Activated T-cell treated with anti-CD3 and anti-CD28 coated beads, Interleukin-2, amount 50 U/mL, for 1 hour (primary cell): ENCODE measurements at places on chromosomes 13 and 19.

DNA sequence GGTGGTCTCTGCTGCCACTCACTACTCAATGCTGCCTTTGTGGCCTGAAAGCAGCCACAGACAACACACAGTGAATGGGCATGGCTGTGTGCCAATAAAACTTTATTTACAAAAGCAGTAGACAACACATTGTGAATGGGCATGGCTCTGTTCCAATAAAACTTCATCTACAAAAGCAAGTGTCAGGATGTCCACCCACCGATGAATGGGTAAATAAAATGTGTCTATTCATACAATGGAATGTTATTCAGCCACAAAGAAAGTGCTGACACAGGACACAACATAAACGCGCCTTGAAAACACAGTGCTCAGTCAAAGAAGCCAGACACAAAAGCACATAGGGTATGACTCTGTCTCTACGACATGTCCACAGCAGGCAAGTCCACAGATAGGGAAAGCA, 20.1 kb downstream of the ZSCAN5A start:
- DNase-seq, result no peak

- DNase-seq, result no peak
Measured at GRCh38 chr13:77397636-77398035, 70.7 kb upstream of the MYCBP2 start.

DNA sequence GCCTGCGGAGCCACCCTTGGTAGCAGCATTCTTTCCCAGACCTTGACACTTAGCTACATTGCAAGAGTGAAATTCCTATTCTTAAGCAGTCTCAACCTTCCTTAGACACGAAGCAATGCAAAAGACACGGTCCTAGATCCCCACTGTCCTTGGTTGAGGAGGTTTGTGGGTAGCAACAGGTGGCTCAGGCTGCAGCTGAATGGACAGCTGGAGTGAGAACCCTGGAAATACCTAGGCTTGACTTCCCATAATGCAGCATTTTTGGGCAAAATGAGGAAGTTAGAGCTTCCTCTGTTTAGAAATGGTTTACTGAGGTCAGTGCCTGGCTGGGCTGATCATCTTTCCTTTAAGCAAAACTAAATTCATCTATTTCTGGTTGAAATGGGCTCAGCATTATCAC, 296.6 kb downstream of the RFC3 start:
- no peak for DNase-seq

GRCh38 chr19:4529924-4530522, 5.0 kb downstream of the PLIN5 start:
- DNase-seq, result no peak

DNA sequence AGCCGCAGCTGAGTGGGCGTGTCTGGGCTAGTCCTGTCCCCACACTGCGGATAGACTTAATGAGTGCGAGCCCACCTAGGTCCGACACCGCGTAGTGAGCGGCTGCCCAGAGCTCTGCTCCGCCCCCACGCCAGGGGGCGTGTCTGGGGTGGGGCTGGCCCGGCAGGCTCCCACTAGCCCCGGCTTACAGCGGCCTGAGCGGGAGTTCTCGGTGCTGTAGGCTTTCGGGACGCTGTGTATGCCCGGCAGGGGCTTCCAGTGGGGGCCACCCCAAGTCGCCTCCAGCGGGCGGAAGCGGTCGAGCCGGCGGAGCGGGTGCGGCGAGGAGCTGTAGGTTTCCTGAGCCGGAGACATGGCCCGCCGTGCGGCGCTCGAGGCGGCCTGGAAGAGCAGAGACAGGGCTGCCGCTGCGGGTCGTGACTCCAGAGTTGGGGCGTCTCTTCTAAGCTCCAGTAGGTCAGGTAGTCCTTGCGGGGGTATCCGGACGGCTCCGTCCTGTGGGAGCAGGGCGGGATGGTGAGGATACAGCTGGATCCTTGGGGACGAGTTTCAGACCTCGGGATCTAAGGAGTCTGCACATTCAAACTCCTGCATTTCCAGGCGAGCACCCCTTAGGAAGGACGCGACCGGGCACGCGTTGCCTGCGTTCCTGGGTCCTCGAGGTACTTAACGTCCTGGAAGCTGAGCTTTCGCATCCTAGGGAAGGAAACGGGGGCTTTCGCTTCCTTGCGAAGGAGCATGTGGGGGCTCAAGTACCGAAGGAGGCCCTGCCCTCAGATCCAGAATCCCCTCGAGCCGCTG, 1.2 kb downstream of the CGB7 start:
- peak; percentile 68 for DNase-seq

DNA sequence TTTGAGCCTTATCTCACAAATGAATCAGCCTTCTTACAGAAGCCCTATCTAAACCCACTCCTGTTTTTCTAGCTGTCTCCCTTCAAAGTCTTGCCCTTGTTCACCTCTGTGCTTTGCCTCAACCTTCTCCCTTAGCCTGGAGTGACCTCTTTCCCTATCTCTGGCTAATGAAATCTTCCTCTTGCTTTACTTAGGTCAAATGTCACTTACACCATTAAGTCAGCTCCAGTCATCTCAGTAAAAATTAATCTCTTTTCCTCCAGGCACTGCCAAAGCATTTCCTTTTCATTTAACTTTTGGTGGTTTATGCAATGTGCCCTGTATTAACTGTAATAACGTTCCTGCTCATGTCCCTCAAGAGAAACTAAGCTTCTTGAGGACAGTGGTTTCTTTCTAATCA, 596.5 kb upstream of the MIR17HG start:
- DNase-seq, result no peak

- DNase-seq, result no peak
Measured at GRCh38 chr19:2863816-2864215, 3.3 kb upstream of the ZNF556 start.

DNA sequence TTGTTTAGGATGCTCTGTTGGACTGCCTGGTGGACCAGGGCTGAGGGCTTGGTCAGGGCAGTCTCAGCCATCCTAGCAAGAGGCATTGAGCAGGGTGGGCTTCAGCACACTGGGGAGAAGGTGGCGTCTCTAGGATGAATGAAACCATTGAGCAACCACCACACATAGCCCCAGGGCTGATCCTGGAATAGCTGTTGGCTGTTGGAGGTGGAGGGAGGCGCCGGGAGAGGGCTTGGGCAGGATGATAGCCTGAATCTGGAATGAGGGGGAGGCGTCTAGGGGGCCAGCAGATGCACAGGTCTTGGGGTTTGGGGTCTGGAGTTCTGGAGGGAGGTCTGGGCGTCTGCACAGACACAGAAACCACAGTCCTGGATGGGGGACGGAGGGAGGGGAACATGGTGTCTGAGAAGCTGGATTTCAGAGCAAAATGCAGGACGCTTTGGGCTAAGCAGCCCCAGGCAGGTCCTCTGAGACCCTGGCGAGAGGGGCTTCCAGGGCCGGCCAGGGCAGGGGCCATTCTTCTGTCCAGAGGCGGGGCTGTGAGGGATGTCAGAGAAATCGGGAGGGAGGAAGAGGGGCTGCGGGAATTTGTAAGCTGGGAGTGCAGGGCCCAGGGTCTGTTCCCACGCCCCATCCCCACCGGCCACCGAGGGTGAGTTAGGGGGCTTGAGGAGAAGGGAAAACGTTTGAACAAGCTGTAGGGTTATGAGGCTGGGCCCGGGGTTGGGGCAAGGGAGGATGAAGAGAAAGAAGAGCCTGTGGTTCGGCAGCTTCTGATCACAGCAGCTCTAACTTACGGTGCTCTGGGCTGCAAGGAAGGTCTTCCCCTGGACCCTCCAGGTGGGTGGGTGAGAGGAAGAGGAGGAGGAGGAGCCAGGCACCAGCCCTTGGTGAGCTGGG, 5.2 kb downstream of the TRAPPC5 start:
- DNase-seq, result no peak
